ENCODE measurements at places on chromosomes 11 and 22.

- DNase-seq: no peak
These were observed 59.4 kb downstream of the FBLN1 start for GRCh38 chr22:45562102-45562501.

GRCh38 chr11:46246521-46246920 is 30.9 kb upstream of the CREB3L1 start:
- DNase-seq: no peak

DNA sequence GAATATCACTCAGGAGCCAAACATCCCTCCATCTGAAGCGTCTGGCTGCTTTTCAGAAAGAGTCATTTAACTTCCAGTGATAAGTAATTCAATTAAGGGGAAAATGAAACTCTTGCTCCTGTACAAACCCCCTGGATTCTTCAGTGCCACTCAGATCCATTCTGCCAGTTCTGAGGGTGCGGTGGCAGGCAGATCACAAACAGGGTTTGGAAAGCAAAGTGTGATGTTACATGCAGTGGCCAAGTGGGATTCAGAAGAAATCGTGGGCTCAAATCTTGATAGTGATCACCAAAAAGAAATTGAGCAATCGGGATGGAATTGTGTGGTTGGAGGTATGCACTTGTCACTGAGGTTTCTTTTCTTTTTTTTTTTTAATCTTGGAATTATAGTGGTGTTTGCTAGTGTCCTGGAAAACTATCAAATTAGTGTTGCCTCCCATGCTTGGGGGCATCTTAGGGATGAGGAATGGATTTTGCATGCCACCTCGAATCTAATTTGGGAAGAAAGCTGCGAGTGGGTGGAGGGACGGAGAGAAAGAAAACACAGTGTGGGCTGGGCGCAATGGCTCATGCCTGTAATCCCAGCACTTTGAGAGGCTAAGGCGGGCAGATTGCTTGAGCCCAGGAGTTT is 22.5 kb upstream of the RTL6 start:
- DNase-seq: no peak

DNA sequence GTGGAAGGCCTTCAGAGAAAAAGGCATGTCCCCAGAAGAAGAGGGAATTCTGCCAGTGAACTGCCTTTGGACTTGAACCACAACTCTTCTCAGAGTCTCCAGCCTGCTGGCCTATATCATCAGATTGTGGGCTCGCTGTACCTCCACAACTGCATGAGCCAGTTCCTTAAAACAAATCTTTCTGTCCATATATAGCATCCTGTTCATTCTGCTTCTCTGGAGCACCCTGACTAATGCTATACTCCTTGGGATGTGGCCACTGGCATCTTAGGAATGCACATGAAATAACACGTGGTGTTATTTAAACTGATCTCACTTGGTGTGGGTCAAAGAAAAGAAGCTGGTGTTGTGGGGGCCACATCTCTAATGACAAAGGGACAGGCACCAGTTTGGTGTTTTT is 58.3 kb upstream of the VSTM5 start:
- no peak for DNase-seq

DNA sequence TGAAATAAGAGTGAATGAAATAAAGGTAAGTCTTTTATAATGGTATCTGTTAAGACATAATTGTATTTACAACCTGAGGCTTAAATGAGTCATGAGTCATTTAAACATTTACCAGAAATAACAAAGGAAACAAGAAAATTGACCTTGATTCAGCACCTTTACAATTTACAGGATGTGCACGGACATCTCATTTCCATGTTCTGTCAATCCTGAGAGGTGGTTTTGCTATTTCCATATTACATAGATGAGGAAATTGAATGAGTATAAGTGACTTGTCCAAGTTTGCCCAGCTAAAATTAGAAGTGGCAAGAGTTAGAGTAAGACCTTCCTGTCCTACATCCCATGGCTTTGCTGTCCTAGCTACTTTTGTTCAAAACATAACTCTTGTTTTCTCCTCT is 89.1 kb downstream of the TRIM44 start:
- DNase-seq: no peak

Measured in stimulated activated CD4-positive, alpha-beta T cell treated with anti-CD3 and anti-CD28 coated beads, Interleukin-1b, Interleukin-23, amount 100 ng/mL, for 24 hours (primary cell).